ENCODE measurements at places on chromosomes 2 and 18.

GRCh38 chr2:232633413-232634205, at the start of gene EFHD1:
EFHD1 (plus strand) TSS chr2:232633604; CDS start chr2:232633705, 101 bp downstream.
- DNase-seq: no peak

DNA sequence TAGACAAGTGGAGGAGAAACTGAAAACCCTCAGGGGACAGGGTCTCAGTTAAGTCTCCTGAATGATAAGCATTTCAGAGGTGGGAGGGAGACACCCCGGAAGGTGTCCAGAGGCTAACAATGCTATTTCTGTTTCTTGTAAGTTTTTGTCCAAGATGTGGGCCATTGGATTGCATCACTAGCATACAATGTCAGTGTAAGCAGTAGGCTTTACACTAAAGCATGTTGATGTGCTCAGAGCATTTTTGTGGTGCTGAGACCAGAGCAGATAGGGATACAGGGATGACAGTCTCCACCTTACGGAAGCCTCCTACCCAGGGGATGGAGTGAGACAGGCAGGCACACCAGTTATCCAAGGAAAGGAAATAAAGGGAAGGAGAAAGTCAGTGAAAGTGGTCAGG, 2.2 kb upstream of the IL1R1 start:
- DNase-seq: no peak

- no peak for DNase-seq
Observed at GRCh38 chr18:55838841-55839240, 250.8 kb upstream of the TCF4 start.

- DNase-seq: no peak
Observed at GRCh38 chr18:30387401-30387800, 655.1 kb downstream of the DSC3 start.

GRCh38 chr2:15623898-15624541, 32.4 kb downstream of the DDX1 start:
- no peak for DNase-seq

DNA sequence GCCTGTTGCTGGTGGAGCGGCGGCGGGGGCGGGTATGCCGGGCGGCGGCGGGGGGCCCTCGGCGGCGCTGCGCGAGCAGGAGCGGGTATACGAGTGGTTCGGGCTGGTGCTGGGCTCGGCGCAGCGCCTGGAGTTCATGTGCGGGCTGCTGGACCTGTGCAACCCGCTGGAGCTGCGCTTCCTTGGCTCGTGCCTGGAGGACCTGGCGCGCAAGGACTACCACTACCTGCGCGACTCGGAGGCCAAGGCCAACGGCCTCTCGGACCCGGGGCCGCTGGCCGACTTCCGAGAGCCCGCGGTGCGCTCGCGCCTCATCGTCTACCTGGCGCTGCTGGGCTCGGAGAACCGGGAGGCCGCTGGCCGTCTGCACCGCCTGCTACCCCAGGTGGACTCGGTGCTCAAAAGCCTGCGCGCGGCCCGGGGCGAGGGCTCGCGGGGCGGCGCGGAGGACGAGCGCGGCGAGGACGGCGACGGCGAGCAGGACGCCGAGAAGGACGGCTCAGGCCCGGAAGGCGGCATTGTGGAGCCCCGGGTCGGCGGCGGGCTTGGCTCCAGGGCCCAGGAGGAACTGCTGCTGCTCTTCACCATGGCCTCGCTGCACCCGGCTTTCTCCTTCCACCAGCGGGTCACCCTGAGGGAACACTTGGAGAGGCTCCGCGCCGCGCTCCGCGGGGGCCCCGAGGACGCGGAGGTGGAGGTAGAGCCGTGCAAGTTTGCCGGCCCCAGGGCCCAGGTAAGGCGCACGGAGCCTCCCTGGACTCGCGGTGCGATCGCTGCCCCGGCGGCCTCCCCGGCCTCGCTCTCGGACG, 1.0 kb downstream of the ZCCHC2 start:
- no peak for DNase-seq

DNA sequence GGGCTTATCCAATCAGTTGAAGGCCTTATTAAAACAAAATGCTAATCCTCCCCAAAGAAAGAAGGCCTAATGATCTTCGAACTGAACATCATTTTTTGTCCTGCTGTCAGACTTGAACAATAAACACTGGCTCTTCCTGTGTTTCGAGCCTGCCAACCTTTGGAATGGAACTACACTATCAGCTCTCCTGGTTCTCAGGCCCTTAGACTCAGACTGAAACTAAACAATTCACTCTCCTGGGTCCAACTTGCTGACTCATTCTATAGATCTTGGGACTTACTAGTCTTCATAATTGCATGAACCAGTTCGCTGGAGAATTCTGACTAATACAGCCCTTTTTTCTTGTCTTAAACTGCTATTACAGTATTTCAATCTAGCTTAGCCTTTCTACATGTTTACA, 235.2 kb downstream of the LNPK start:
- DNase-seq: no peak

DNA sequence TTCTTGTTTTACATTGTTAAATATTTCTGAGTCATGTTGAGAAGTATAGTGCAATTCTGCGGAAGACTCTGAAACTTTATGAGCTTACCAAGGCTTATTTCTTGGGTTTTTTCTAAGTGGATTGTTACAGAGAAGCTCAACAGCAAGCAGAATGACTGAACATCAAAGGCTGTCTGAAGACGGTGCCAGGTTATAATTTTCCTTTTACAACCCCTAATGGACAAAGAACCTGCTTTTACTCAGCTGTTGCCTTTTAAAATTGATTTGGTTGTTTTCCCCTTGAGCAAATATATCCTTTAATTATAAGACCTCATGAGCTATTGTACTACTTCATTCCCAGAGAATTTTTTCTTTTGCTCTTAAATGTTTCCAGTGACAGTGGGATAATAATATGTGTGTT, 41.6 kb downstream of the LAMA3 start:
- DNase-seq: no peak

- no peak for DNase-seq
Observed at GRCh38 chr2:78907089-78907488, 118.4 kb upstream of the REG3G start.

GRCh38 chr2:201157694-201158093, 25.2 kb upstream of the CASP10 start:
- DNase-seq: no peak

GRCh38 chr18:2898186-2898640, 51.4 kb downstream of the EMILIN2 start:
- DNase-seq: no peak

DNA sequence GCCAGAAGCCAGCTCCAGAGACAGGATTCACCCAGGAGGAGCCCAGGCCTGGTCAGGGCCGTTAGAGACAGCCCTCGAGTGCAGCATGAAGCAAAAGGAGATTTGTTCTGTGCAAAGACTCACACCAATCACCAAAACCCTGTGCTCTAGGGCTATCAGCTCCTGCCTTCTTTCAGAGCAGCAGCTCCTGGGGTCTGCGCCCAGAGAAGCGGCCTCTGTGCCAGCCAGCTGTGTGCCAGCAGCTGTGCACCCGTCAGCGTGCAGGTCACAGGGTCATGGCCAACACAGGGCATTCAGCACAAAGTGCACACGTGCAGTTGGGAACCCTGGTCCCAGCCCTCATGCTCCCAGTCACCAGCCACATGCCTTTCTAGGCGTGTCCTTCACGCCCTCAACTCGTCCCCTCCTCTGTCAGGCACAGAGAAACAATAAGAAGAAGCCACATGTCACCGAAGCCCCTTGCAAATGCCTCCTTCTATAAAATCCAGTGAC, 49.3 kb downstream of the ZNF516 start:
- DNase-seq: no peak
